NCI-H82 (cell line): ENCODE measurements at places on chromosomes 3 and 15.

DNA sequence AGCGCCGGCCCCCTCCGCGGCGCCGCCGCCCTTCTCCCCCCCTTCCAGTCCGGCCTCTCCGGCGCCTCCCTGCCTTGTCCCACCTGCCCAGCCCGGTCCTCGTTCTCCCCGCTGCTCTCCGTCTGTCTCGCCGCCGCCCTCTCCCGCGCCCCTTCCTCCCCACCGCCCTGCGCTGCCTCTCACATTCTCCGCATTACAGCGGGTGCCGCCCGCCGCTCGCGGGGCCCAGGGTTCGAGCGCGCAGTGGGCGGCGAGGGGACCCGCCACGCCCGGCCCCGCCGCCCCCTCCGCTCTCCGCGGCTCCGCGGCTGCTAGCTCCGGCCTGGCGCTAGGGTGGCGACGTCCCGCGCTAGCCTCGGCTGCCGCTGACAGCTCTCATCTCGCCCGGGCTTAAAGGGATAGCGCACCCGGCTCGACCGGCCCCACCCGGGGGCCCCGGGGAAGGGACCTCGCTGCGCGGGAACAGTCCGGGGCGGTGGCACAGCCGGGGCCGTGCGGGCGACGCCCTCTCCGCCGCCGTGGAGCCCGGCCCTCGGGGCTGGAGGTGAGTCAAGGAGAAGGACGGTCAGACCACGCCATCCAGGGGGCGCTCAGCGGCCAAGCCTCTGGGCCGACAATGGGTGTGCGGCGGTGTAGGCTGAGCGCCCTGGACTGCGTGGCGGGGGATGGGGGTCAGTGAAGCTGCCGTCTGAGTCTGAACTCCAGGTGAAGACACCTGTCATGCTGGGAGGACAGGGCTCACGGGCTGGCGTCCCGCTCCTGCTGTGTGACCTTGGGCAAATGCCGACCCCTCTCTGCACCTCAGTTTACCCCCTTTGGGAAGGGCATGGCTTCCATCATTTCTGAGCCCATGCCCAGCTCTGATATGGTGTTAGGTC lies 187.4 kb upstream of the LINGO1 start:
- DNase-seq = peak; percentile 70

GRCh38 chr3:187077085-187077484 lies 62.2 kb downstream of the RPL39L start:
- DNase-seq = no peak

- no peak for DNase-seq
Observed at GRCh38 chr3:24513463-24513862, 18.8 kb upstream of the THRB start.

- DNase-seq = no peak
Observed at GRCh38 chr3:6532101-6532500, 328.8 kb upstream of the GRM7 start.

DNA sequence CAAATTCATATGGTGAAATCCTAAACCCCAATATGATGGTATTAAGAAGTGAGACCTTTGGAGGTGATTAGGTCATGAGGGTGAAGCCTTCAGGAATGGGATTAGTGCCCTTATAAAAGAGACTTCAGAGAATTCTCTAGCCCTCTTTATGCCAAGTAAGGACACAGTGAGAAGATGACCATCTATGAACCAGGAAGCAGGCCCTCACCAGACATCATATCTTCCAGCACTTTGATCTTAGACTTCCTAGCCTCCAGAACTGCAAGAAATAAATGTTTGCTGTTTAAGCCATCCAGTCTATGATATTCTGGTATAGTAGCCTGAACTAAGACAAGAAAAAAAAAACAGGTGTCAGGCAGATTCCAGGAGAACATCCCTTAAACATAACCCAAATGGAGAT lies 45.9 kb upstream of the AP4E1 start:
- DNase-seq = no peak

GRCh38 chr3:139778682-139779233 lies 101.0 kb upstream of the NMNAT3 start:
- DNase-seq = no peak

DNA sequence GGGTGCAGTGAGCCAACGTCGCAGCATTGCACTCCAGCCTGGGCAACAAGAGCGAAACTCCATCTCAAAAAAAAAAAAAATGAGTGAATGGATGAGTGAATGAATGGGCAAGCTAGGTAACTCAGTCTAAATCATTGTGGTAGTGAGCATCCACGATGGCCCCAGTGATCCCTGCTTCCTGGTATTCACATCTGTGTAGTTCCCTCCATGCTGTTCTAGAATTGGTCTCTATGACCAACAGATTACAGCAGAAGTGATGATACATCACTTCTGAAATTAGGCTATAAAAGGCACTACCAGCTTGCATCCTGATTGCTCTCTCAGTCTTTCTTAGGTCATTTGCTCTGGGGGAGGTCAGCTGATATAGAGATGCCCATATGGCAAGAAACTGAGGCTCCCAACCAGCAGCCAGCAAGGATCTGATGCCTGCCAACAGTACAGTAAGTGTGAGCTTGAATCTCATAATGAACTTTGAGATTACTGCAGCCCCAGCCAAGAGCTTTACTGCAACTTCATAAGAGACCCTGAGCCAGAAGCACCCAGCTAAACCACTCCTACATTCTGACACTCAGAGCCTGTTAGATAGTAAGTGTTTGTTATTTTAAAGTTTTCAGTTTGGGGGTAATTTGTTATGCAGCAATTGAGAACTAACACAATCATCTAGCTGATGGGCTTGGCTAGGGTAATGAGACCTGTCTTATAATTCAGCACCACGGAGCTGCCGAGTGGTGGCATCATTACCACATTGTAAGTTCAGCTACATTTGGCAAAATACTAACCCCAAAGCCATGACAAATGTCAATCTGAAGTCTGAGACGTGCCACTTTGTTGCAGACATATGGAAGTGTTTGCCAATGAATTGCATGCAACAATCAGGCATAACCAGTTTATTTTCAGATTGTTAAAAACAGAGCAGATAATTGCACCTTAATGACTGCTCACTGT lies 53.0 kb downstream of the KLHL6 start:
- peak; percentile 67 for DNase-seq

- DNase-seq = no peak
Observed at GRCh38 chr3:27526614-27527315, 42.6 kb upstream of the SLC4A7 start.

DNA sequence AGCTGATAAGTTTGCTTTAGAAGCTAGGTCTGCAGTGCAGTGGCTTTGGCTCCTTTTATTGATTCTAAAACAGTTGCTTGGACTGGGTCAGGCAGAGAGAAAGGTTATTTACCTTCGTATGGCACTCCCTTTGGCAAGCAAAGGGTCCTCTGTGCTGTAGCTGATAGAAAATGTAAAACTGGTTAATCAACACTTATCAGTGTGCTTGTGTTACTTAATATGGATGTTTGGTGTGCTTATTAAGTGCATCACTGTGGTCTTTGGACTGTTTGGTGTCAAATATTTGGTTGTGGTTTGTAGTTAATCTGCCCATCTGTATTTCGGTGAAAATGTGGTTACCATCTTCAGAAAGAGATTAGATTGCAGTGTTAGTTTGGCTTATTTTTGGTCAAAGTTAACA lies 16.0 kb downstream of the UBE2E2 start:
- DNase-seq = no peak

DNA sequence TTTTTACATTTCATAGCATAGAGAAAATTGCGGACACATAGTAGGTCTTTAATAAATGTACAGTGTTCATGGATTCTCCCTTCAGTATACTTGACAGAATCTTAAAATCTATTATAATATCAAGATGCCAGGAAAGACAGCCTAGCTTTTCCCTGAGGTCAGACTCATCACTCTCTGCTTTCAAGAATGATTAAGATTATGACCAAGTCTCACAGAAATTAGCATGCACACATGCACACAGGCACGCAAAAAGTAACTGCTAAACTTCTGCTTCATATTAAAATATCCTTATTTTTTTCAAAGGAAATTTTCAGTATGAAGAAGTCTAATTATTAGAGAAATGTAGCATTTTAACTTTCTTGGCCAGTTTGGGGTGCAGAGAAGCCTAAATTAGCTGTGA lies 493.8 kb upstream of the NECTIN3 start:
- DNase-seq = no peak

- no peak for DNase-seq
Observed at GRCh38 chr15:96285305-96285704, 45.2 kb upstream of the NR2F2 start.

GRCh38 chr3:114518206-114518808 lies 224.5 kb downstream of the TIGIT start:
- DNase-seq = no peak

DNA sequence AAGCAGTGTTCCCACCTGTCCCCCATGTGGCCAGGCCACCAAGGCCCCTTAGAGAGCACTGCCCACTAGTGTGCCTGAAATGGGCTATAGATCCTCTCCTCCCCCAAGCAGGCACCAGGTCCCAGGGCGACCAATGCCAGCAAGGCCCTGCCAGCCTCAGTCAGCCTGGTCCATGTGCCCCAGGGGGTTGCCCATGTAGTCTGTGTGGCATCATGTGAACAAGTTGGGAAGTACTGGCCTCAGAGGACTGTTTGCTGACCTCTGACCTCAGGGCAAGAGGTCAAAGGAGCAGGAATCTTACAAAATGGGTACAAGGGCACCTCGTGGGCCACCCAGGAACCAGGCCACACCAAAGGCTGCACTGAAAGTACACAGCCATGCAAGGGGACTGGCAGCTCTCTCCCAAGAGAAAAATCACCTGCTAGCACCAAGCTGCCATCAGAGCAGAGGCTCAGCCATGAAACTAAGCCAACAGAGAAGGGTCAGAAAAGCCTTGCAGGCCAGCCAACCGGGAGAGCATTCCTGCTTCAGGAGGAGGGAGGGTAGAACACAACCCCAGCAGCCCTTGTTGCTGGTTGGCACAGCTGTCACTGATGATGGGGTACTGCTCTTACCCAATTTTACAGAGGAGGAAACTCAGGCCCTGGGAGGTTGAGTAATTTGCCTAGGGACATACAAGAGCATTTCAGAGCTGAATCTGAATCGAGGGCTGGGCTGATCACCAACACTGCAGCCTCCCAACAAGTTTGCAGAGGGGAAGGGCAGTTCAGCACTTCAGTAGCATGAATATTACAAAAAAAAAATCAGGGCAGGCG lies 5.2 kb upstream of the FURIN start:
- DNase-seq = no peak

DNA sequence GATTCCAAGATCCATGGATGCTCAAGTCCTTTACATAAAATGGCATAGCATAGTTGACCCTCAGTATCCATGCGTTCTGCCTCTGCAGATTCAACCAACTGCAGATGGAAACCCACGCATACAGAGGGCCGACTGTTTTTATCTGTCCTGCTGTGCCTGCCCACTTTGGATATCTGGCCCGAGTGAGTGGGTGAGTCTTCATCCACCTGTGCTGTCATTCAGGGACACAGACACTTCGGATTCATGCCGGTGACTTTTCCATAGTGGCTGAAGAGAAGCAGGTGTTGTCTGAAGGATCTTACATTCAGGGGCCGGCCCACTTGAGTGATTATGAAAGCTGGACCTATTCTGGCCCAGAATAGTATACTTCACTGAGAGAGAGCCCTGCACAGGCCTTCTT lies 85.1 kb downstream of the RYR3 start:
- DNase-seq = no peak

DNA sequence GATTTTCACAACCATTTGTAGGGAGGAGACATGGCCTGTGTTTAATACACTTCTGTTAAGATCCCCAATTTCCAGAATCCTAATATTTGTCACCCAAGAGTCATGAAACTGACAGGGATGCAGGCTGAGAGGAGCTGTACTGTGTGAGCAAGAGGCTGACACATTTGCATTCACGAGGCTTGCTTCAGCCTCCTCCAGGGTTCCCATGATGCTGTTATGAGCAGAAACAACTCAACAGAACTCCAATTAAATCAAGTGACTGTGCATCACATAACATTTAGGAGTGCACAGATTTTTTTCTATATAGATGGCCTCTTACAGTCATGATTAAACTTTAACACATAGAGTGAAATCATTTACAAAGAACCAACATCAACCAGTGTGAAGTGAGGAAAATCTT lies 292.3 kb upstream of the STT3B start:
- no peak for DNase-seq

DNA sequence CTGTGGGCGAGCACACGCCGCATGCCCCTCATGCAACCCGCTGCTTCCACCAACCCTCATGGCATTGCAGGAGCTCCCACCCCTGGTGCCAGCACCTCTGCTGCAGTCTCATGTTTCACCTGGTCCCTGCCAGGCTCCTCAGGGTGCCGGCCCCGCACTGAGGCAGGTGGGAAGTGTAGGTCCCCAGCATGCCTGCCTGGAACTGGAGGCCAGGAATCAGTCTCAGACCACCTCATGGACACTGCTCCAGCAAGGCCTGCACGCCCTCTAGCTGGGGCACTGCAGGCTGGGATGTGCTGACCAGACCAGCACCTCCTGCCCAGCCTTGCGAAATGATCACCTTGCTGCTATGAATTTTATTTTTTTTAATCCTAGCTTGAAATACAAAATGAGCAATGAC lies 39.1 kb downstream of the OCA2 start:
- DNase-seq = no peak

DNA sequence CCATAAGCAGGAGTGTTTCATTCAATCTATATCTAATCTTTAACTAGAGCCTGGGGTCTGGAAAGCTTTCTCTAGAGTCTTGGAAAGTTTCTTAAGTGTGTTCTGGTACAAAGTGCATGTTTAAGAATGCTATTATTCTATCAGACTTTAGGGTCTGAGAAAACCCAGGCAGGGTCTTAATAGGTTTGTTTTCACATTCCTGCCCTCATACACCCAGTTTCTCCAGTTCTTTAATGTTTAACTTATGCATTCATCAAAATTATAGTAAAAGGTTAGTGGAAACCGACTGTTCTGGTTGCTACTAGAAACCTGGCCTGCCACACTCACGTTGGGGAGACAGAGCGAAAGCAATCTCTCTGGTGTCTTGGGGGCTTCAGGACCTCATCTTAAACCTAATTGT lies 102.9 kb upstream of the WDR72 start:
- no peak for DNase-seq

DNA sequence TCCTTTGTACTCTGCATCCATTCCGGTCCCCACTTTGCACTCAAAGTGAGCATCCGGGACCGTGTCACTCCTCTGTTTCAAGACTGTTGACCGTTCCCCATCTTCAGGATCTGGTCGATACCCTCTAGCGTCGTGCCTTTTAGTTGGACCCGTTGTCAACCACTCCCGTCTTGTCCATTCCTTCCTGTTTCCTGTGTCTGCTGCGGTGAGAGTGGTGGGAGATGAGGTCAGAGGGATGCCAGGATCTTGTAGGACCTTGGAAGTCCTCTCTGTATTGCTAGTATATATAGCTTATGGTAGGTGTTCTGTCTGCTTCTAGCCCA lies 624 bp downstream of the BRK1 start:
- DNase-seq = peak; percentile 48

DNA sequence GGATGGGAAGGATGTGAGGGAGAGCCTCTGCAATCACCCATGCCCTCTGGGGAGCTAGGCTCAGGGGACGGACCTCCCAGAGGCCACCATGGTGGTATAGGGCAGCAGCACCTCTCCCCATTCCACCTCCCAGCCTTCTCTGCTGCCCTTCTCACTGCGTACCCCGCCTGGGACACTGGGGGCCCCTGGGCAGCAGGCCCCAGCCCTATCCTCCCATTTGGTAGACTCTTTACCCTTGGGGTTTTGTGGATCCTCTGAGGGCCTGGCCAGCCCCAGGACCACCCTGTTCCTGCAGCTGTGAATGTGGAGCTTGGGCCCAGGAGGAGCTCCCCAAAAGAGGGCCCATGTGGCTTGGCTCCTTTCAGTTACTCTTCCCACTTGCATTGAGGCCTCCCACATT lies 131.9 kb downstream of the DNAJB8 start:
- no peak for DNase-seq
